ENCODE measurements at places on chromosomes 7 and 10.
A peak's percentile ranks its signal among the peaks of the same experiment; 100 is the strongest.

- no peak for DNase-seq
These were observed 8.6 kb downstream of the OR2AE1 start for GRCh38 chr7:99868246-99868645.

DNA sequence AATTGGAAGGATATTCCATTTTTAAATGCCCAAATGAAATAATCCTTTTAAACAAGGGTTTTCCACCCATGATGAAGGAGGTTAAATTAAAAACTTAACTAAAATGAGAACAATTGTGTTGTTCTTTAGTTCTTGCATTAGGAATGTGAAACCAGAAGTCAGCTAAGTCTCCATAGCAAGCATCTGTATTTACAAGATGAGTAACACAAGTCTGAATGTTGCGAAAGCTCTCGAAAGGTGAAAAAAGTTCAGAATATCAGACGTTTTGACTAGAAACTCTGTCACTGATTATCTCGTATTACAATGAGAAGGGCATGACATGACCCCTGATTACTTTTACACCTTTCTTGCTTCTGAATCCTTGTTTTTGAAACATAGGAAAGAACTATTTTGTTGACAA lies 149.6 kb downstream of the BICC1 start:
- DNase-seq: no peak

DNA sequence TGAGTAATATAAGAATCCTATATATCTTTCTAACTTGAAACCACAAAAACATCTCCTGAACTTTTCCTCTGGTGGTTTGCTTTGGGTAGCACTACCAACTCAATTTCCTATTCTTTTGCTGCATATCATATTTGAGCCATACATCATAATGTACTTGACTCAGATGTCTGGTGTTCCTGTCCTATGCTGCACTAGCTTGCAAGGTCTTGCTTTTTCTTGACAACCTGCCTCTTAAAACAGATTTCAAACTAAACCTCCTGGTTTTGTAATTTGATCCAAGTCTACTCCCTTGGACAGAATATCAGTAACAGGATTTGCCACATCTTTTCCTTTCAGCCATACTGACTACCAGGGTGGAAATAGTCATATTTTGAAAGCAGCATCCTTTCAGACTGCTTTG lies 520.3 kb upstream of the LRRTM3 start:
- no peak for DNase-seq

GRCh38 chr10:68981074-68981473 lies 7.5 kb upstream of the KIFBP start:
- DNase-seq: no peak

DNA sequence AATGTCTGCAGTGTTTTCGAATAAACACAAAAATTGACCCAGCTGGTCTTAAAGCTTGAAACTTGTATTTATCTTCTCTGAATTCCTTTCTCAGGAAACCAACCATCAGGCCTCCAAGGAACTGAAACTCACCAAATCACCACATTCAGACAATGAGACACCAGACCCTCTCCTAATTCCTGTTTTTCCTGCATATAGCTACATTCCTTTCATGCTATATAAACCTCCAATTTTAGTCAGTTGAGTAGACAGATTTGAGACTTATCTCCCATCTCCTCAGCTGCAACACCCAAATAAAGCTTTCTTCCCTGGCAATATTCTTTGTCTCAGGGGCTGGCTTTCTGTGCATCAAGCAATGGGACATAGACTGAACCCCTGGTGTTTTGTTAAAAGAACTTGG lies 317.0 kb downstream of the CACNA2D1 start:
- DNase-seq: no peak

DNA sequence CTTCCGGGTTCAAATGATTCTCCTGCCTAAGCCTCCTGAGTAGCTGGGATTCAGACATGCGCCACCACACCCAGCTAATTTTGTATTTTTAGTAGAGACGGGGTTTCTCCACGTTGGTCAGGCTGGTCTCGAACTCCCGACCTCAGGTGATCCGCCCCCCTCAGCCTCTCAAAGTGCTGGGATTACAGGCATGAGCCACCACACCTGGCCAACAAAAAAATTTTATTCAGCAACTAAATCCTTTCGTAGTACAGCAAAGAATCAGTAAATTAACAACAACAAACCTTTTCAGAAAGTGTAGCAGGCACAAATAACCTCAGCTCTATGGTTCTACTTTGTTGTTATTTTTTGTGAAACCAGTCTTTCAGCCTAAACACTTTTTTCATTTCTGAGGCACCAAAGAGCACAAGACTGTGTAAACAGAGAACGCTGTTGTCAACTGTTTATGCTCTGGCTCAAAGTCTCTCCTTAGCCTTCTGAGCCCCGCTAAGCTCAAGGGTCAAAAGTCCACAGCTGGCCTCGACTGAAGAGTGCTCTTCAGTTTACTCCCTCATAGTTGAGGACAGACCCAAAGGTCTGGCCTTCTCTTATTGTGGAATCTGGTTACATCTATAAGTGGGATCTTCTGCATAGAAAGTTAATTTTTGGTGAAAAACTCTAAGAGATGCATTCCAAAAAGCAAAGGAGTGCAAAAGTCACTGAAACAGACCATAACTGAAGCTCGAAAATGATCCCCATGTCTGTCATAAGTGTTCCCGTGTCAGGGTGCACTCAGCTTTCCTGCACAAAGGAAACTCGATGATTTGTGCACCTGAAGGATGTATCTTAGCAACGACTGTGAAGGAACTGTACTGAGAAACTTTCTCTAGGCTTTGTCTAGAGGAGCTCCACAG lies 24.6 kb upstream of the DDX50 start:
- no peak for DNase-seq

GRCh38 chr10:85542152-85542551 lies 824.4 kb downstream of the GRID1 start:
- DNase-seq: no peak

GRCh38 chr7:96076350-96076707 lies 245.6 kb downstream of the SLC25A13 start:
- no peak for DNase-seq

- no peak for DNase-seq
These were observed 3.1 kb upstream of the CYP26A1 start for GRCh38 chr10:93070378-93071176.

DNA sequence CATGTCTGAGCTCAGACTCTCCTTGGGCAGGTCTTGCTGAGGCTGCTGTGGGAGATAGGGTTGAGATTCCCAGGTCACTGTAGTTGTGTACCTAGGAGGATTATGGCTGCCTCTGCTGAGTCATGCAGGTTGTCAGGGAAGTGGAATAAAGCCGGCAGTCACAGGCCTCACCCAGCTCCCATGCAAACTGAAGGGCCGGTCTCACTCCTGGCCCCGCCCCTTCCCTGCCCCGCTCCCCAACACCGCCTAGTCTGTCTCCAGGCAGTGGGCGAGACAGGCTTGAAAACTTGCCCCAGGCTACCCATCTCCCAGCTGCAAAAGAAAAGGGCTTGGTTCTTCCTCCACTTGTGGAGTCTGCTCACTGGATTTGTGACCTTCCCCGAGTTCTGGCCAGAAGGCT lies 41.6 kb upstream of the SDHAF3 start:
- DNase-seq: no peak

DNA sequence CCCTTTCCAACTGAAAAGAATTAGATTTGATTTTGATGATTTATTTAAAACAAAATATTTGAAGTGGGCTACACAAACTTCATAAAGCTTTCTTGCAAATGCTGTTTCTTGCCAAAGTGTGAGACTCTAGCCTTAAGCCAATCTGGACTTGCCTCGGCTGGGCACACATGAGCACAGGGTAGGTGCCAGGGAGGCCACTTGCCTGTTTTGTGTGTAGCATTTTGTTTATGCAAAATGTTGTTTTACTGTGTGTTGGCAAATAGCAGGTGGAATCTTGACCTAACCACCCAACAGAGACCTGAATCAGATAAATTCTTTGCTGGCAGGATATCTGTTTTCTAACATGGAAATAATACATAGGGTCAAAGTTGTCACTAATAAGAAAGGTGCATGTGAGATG lies 161.1 kb downstream of the BMPER start:
- no peak for DNase-seq

GRCh38 chr10:21146436-21146789 lies 249.3 kb upstream of the NEBL start:
- no peak for DNase-seq

DNA sequence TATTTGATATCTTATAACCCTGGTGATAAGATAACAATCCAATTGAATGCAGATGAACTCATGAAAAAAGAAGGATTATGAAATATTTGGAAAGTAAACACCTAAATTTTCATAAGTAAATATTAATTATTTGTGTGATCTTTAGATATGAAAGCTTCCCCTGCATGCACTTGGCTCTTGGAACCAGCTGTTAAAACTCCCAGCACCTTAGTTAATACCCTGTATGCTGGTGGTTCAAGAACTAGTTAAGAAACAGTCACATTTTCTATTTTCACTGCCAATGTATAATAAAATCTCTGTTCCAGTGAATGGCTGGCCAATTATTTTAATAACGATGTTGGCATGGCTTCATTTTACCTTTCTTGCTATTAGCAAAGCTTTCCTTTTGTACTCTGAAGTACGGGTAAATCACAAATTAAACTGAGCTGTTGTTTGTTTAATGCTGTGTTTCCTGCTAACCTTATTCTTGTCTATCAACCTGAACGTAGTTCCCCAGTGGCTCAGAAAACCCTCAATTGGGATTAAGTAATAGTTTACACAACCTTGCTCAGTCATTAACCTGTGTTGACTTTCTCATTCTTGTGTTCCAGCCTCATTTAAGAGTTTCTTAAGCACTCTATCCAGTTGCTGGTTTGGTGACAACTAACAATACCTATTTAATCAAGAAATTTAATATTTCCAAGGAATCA lies 38.9 kb downstream of the MET start:
- DNase-seq: no peak

DNA sequence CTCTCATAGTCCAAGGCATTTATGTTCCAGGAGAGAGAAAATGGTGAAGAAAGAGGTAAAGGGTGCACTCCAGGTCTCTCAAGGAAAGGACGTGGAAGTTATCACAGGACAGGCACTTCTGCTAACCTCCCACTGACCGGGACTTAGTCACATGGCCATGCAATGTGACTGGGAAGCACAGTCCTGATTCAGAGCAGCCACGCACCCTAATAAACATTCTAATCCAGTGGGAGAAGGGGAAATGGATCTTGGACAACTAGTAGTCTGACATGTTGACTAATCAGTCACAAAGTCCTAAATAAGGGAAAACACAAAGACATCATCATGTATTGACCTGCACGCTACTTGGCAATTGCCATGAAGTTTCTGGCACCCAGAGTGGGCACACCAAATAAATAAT lies 417.5 kb upstream of the ZMIZ1 start:
- no peak for DNase-seq

DNA sequence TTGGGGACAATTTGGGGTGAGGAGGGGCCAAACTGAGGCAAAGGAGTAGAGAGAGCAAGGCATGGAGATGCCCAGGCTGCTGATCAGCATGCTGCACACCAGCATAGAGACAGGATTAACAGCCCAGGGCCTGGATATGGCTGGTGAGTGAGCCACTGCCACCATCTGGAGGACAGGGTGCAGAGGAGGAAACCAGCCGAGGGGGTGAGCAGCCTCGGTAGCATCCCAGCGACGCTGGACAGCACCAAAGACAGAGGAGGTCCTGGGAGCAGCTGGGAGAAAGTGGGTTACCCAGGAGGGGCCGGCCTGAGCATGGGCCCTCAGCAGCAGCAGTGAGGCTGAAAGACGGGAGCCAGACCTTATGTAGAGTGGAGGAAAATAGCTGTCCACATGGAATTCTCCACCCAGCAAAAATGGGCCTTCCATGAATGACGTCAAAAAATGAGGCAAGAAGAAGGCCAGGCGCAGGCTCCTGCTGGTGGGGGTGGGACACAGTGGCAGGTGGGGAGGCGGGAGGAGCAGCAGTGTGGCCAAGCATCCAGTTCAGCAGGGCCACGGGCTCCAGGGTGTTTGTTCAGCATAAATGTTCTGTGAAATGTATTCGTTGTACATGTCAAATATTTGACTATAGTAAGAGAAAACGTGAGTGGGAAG lies 16.7 kb downstream of the RET start:
- DNase-seq: no peak

DNA sequence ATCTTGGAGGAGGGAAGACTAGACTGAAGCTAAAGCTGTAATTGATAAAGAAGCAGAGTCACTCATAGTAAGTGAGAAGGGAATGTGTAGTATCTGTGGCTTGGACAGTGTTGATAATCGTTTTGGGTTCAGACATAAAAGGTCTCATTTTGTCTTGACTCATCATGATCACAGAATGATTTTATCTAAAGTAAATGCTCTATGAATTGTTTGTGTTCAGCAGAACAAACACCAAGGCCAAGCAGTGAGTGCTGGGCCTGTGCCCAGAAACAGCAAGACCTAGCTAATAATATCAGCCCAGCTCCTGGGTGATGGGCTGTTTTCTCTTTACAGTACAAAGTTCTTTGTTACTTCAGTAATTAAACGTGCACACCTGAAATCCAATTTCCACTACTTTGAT lies 26.7 kb upstream of the CD36 start:
- DNase-seq: no peak

DNA sequence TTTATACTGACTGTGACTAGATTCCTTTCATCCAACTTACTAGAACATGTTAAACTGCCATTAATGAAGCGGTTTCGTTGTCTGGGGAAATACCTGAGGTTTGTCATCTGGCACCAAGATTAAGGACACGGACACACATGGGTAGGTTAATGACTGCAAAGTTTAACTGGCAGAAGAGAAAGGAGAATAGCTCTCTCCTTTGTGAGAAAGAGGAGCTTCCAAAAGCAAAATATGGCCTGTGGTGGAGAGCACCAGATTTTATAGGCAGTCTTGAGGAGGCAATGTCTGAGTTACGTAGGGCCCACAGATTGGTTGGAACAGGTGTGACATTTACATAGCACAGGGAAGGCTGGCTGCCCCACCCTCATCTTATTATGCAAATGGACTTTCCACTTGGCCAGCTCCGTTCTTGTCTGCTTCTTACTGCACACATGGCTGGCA lies 1193.0 kb upstream of the CELF2 start:
- no peak for DNase-seq

GRCh38 chr10:29709484-29710002 lies 74.8 kb upstream of the SVIL start:
- DNase-seq: no peak

- no peak for DNase-seq
These were observed 80.7 kb downstream of the C7orf25 start for GRCh38 chr7:42831006-42831717.

DNA sequence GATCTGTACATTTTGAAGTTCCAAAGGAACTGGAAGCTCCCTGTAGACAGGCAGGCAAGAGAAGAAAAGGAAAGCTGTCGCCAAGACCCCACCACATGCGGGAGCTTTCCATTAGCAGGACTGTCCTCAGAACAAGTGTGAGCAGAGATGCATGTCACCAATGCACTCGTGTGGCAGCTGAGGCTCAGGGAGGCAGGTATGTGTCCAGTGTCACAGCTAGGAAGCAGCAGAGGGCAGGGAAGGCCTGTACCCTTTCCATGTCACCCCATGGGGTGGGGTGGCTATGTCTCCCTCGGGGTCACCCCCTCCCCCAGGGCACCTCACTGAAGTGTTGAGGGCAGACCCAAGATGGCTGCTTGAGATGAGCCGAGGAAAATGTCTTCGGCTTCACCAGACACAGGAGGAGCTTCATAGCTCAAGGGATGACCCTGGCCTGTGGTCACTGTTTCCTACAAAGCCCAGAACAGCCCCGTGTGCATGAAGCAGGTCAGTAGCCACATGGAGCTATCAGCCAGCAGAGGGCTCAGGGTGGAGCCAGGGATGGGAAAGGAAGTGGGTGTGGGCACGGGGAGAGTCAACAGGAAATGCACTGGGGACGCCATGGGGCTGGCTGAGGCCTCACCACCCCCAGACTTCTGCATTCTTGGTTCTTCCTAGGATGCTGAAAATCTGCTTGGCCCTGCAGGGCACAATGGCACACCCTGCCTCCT lies 96.6 kb downstream of the FAM53B start:
- DNase-seq: peak; percentile 47

GRCh38 chr7:112898432-112899290 lies 108.5 kb upstream of the TMEM168 start:
- peak; percentile 17 for DNase-seq
